ENCODE measurements at places on chromosomes 7 and 10.

DNA sequence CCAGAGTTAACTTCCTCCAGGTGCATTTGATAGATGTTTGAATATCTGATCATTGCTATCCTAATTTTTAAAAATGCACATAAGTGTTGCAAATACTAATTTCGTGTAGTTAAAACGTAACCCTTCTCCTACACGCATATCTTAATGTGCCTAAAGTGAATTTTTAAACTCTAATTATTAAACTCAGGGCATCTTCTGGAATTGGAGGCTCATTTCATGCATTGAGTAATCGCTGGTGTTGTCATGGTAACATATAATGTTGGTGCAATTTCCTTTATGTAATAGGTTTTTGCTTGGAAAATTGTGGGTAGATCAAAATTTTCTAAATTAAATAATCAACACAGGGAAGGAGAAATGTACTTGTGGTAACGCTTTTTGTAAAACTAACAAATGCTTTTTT is 56.2 kb downstream of the ARMC3 start:
- peak; percentile 16 for DNase-seq

DNA sequence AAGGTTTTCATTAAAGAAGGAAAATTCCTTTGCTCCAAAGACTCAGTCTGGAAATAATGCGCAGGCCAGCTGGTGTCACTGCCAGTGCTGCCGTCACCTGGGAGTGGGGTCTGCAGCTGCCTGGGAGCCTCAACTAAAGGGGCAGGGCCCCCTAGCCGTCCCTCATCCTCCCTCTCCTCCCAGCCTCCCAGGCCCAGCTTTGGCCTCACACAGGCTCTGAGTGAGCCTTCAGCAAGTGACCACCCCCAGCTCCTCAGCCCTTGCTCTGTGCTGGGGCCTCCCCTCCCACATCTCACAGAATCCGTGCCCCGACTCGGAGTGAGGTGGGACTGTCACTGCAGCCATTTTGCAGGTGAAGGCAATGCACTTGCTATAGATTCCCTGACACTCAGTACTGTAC is 11.1 kb upstream of the RET start:
- no peak for DNase-seq

- no peak for DNase-seq
These were observed 76.0 kb downstream of the HIP1 start for GRCh38 chr7:75662579-75663301.

DNA sequence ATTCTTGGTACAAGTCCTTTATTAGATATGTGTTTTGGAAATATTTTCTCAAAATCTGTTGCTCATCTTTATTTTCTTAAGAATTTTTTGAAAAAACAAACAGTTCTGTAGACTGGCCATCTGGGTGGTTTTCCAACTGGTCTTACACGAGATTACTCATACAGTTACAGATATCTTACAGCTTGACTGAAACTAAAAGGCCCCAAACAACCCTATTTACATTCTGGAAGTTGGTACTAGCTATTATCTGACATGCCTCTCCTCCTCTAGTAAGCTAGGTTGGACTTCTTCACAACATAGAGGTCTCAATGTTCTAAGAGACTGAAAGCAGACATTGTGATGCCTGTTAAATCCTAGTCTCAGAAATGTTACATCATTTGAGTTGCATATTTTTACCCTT is 52.0 kb downstream of the ZNF22 start:
- no peak for DNase-seq

GRCh38 chr10:33008499-33009243 is 50.6 kb upstream of the ITGB1 start:
- peak; percentile 93 for DNase-seq

GRCh38 chr10:31073211-31073610 is 41.5 kb upstream of the ZNF438 start:
- DNase-seq, result no peak

- DNase-seq, result no peak
These were observed 689.8 kb downstream of the INHBA start for GRCh38 chr7:41013117-41013516.

DNA sequence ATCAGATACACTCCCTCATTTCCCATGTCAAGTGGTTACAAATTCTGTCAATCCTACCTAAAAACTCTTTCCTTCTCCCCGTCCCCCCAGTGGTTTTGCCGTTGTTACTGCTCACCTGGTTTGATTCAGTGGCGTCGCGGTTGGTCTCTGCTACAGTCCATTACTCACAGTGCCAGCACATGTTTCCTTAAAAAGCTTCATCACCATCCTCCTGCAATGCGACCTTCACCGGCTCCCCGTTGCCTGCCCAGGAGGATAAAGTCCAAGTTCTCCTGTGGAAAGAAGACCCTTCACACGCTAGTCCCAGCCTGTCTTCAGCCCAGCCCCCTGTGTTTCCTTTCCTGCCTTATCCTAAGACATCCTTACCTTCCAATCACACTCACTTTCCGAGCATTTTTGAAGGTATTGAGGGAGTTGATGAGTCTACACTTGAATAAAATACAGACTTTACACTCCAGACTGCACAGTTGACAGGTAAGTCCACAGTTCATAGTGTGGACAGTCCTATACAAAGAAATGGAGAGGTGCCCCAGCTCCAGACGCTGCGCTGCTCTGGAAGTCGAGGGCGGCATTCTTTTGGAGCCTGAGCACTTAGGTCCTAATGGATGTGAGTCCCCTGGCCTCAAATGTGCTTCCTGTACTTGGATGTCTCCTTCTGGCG is 3.4 kb upstream of the LARP4B start:
- no peak for DNase-seq

GRCh38 chr10:71250405-71250804 is 38.0 kb downstream of the UNC5B start:
- no peak for DNase-seq

- no peak for DNase-seq
These were observed 59.7 kb downstream of the TFAM start for GRCh38 chr10:58444876-58445275.

DNA sequence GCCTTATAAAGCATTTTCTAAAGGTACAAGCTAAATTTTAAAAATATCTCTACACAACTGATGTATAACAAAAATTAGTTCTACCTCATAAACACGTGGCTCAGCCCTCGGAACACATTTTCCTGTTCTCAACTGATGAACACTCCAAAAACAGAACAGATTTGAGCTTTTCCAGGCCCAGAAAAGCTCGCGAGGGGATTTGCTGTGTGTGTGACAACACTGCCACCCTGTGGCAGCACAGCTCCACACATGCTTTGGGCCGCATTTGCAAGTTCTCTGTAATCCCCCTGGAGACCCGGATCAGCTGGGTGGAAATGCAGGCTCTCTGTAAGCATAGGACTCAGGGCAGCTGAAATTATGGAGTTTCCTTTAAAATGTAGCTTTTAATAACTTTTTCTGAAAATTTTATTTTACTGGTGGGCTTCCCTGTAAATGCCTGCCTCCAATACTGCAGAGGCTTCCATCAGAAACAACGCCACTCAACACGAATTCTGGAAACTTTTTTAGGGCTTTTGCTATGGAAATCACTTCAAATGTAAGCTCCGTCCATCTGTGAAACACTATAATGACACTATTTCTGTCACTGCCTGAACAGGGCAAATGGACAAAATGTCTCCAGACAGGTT is 155.5 kb downstream of the COBL start:
- peak; percentile 81 for DNase-seq

GRCh38 chr10:22365644-22366434 is 20.5 kb downstream of the SPAG6 start:
- peak; percentile 33 for DNase-seq

DNA sequence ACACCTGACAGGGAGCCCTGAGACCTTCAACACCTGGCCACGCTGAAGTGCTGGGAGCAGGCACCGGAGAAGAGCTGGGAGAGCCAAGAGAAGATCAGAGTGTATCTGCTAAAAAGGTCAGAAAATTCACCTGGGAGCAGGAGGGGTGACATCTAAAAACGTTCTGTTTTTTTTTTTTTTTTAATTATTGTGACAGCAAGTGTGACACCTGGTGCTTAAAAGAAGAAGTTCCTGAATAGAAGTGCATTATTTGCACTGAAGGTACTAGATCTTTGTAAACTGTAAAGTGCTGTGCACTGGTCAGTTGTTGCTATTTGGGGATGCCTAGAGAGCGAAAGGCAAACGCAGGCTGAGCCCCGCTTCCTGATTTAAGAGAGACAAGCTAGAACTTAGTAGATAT is 422.0 kb downstream of the PLXNA4 start:
- DNase-seq, result no peak

- DNase-seq, result peak; percentile 70
These were observed 31.9 kb upstream of the AGBL3 start for GRCh38 chr7:134954197-134955082.

DNA sequence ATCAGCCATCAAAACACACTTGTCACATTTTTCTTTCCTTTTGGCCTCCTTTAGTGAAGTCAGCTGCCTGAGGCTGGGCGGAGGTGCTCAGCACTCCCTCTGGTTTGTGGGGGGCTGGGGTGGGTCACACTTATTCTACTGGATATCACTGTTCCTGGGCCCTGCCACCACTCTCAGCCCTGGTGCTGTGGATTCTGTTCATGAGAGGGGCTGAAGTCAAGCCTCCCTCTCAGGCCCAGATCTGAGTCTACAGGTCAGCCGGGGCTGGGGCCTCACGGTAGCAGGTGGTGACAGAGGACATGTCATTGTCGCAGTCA is 180.8 kb upstream of the TNS3 start:
- no peak for DNase-seq

GRCh38 chr7:158533386-158534133 is 54.1 kb downstream of the PTPRN2 start:
- no peak for DNase-seq

DNA sequence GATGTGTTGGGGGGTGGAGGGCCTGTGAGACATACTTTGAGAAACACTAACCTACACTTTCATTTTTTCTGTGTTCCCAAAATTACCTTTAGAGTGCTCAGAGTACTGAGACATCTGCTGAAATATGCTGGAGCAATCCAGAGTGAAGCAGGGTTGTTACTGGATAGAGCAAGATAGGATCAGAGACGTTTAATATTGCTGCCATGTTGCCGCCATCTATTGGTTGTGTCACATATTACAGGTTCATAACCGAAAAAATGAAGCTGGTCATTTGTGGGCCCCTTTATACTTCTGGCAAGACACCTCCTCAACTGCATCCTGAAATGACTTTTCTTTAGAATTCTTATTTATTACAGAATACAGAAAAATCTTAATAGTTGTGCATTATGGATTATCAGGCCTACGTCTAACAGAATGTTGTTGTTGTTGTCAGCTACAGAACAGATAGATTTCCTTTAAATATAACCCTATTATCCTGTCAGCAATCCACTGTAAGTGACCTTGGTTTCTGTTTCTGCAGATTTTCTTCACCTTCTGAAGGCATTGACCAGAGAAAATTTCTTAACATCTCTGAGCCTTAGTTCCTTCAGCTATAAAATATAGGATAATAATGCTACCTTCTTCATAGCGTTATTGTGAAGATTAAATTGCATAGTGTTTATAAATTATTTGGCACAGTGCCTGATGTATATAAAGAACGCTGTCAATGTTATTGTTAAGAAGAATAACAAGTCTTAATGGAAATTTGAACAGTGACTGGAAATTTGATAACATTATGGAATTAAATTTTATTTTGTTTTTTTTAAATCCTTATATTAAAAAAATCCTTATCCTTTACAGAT is 16.2 kb upstream of the DLD start:
- DNase-seq, result peak; percentile 75

DNA sequence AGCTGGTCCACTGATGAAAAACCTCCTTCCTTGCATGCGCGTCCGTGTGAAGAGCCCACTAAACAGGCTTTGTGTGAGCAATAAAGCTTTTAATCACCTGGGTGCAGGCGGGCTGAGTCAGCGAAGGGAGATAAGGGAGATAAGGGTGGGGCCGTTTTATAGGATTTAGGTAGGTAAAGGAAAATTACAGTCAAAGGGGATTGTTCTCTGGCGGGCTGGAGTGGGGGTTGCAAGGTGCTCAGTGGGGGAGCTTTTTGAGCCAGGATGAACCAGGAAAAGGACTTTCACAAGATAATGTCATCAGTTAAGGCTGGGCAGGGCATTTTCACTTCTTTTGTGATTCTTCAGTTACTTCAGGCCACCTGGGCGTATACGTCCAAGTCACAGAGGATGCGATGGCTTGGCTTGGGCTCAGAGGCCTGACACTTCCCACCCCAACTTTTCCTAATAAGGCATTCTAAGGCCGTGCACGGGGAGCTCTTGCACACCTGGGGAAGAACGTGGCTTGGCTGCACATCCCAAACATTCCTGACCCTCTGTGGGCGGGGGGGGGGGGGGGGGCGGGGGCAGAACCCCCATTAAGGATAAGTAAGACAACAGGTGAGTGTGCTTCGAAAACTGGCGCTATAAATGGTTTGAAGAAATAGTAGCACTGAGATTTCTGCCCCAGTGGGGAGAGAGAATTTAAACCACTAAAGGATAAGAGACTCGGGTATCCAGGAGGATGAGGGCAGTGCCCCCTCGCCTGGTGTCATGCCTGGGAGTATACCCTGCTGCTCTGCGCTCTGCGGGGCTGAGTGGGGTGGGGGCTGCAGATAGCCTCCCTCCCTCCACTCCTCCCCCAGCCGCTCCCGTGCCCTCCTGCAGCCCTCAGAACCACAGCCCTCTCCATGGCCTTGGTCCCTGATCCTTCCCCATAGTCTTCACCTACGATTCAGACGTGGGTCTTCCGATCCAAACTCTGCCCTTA is 217.6 kb downstream of the MLLT10 start:
- no peak for DNase-seq

- DNase-seq, result no peak
These were observed 33.7 kb downstream of the RAB11FIP2 start for GRCh38 chr10:118012952-118013525.

DNA sequence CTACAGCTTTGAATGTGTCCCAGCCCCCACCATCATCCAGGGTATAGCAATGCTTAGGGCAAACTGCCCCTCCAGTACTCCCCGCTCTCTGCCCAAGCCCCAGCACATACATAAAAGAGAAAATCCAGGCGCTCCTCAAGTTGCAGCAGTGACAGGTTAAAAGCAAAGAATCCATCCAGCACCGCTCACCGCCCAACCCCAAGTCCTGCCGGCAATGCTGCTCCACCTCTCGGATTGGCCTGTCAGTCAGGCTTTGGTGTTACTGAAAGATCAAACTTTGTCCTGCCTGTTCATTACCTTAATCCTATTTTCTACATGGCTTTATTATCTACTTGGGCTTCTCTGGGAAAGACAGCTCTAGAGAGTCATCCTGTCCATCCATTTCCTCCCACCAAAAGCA is 31.9 kb downstream of the DPCD start:
- DNase-seq, result no peak

DNA sequence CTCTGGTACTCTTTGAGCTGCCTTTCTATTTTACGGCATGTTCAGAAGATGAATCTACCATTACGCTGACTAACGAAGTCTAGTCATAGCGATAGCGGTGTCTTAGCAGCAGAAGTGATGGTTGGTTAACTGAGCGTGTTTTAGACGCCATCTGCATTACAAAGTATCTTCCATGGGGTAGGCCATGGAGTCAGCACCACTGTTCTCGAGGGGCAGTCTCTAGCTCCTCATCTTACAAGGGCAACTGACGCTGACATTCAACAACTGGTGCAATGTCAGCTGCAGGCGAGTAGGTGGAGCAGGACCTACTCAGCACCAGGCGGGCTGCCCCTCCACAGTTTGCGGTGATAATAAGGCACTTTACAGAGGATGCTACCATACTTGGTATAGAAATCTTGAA is 88.7 kb downstream of the ADARB2 start:
- DNase-seq, result no peak

GRCh38 chr10:110735620-110736027 is 91.5 kb downstream of the RBM20 start:
- no peak for DNase-seq

All from fibroblast of the aortic adventitia (primary cell).